ENCODE measurements at places on chromosomes 12 and 14.

DNA sequence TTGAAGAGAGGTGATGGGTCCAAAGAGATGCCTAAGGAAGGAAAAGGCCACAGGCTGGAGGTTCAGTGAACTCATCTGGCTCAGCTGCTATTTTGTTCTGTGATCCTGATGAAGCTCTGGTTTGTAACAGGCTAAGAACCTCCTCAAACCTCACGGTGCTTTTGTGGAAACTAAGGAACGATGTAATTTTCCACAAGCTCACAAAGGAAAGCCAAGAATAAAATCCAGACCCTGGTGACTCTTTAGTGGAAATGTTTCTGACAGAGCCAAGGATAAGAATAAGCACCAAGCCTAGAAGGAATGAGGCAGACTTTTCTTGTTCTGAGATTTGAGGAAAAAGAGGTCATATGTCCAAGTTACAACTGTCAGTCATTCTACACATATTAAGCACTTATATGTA, 93.6 kb downstream of the SLC24A4 start:
- DNase-seq: no peak

GRCh38 chr14:58882577-58883018, 244.8 kb downstream of the DACT1 start:
- DNase-seq: peak; percentile 86

GRCh38 chr14:26709019-26709418, 111.2 kb upstream of the NOVA1 start:
- DNase-seq: peak; percentile 32

GRCh38 chr14:54776361-54777001, 126.1 kb downstream of the GCH1 start:
- peak; percentile 84 for DNase-seq

DNA sequence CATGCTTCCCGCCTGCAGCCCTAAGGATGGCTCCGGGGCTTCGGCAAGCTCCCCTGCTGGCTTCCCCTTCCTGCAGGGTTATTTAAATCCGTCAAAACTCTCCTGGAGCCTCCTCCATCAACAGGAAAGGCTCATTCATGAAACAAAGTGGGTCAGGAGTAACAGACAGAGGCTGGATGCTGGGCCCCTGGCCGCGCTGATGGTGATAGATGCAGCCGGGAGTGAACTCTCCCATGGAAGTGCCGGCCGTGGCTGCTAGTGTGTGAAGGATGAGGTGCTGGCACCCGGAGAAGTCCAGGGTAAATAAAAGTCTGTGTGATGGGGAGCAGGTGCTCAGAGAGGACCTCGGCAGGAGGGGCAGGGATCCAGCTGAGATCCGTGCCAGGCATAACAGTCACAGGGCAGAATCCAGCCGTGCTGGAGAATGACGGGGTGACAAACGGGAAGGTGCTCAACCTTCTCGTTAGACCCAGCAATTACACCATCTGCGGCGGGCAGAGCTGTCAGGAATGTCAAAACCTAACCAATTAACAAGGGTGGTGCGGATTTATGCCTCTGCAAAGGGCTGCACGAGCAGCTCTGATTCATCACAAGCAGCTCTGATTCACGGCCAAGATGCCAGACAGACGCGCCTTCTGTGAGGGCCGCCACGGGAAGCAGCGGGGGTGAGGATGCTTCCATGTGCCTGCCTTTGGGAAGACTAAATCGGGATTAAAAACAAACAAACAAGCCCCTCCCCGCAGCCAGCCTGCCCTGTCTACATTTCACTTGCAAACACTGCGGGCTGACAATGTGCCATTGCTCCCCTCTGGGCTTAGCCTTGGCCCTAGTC, 55.6 kb downstream of the SYNE3 start:
- peak; percentile 42 for DNase-seq

DNA sequence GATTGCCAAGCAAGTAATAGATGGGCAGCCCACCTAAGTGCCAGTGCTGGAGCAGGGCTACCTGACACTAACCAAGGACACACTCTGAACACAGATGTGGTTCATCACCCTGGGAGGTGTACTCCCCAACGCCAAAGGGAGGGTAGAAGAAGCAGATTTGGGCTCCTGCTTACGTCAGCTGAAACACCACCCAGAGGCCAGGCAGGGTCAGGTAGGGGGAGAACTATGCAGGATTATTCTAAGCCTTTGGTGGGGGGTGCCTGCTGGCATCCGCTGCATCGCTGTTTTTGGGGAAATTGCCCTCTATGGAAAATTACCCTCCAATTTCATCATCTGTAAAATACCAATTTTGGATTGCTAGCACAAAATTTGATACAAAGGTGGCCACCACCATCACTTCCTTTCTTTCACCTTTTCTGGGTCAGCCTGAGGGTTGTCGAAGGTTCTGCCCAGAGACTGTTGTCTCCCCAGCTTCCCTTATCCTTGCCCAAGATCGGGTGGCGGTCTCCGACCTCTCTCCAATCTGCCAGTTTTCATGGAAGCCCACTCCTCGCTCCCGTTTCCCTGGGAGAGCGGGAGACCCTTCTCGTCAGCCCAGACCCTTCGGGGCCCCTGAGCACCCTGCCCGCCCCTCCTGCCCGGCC, 535 bp downstream of the BIN2 start:
- no peak for DNase-seq

Measured in fibroblast of the aortic adventitia (primary cell).